Activated naive CD8-positive, alpha-beta T cell treated with anti-CD3 and anti-CD28 coated beads for 36 hours (primary cell): ENCODE measurements at places on chromosomes 6 and 20. TPM values are rescaled to one million over a fixed set of nuclear protein-coding genes. Genes with fewer than 3 reads are reported as not detected.
A peak's percentile ranks its signal among the peaks of the same experiment; 100 is the strongest.

ZNF831 gene
- 6.9 TPM for total RNA-seq

UBD gene
- total RNA-seq, result 2.6 TPM

EYA2 gene
- not detected for total RNA-seq

LY6G6C gene
- total RNA-seq, result not detected

SLC22A16 gene
- not detected for total RNA-seq

ERVFRD-1 gene
- not detected for total RNA-seq

RNF182 gene
- not detected for total RNA-seq

PARD6B gene
- total RNA-seq, result 3.9 TPM

C6orf132 gene
- total RNA-seq, result 0.18 TPM

COL9A3 gene
- 0.35 TPM for total RNA-seq

GRCh38 chr6:144469144-144469575 lies 184.0 kb downstream of the UTRN start:
- no peak for DNase-seq
- peaks cover 21% of the 10 kb centered on the region for H3K36me3 ChIP-seq
- H3K27ac ChIP-seq, result peak overlapping the region; percentile 79
- no peaks in the 10 kb centered on the region for H3K27me3 ChIP-seq

- no peak for DNase-seq
- H3K27me3 ChIP-seq, result no peaks in the 10 kb centered on the region
- H3K27ac ChIP-seq, result peak overlapping the region; percentile 8
- peaks cover 9% of the 10 kb centered on the region for H3K4me1 ChIP-seq
- H3K36me3 ChIP-seq, result no peaks in the 10 kb centered on the region
These were observed 67.1 kb upstream of the ADGRF4 start for GRCh38 chr6:47631269-47631772.

GRCh38 chr6:112207776-112208175 lies 46.6 kb downstream of the LAMA4 start:
- no peak overlapping the region for H3K4me3 ChIP-seq
- DNase-seq, result no peak
- H3K27ac ChIP-seq, result no peak overlapping the region
- no peaks in the 10 kb centered on the region for H3K4me1 ChIP-seq

GRCh38 chr6:16238057-16238962 lies at the start of gene GMPR:
TSS of gene GMPR (plus strand) at chr6:16238587. CDS start at chr6:16238694, 107 bp downstream.
- peaks cover 25% of the 10 kb centered on the region for H3K4me1 ChIP-seq
- DNase-seq, result peak; percentile 81
- peak within 1 kb of the TSS; percentile 28 for H3K27ac ChIP-seq
- peak within 1 kb of the TSS; percentile 84 for H3K4me3 ChIP-seq

- no peak overlapping the region for H3K27ac ChIP-seq
- H3K4me3 ChIP-seq, result no peak overlapping the region
- H3K36me3 ChIP-seq, result peaks cover 38% of the 10 kb centered on the region
- H3K27me3 ChIP-seq, result no peaks in the 10 kb centered on the region
- no peak for DNase-seq
These were observed 79.2 kb downstream of the PRND start for GRCh38 chr20:4800676-4801449.

- H3K36me3 ChIP-seq, result peaks cover 4% of the 10 kb centered on the region
- no peak for DNase-seq
- H3K4me1 ChIP-seq, result no peaks in the 10 kb centered on the region
- no peak overlapping the region for H3K4me3 ChIP-seq
- H3K27me3 ChIP-seq, result peaks cover 6% of the 10 kb centered on the region
These were observed 303.1 kb upstream of the CDYL start for GRCh38 chr6:4472969-4473642.

- peak within 1 kb of the TSS; percentile 98 for H3K27ac ChIP-seq
- DNase-seq, result peak; percentile 76
- peaks cover 45% of the 10 kb centered on the region for H3K36me3 ChIP-seq
These were observed at the start of gene IRF4 for GRCh38 chr6:391559-392440. TSS of gene IRF4 (plus strand) at chr6:391752. CDS start at chr6:393153, 1,401 bp downstream.

GRCh38 chr20:45545754-45546453 lies 1.3 kb downstream of the EPPIN start:
- no peak overlapping the region for H3K4me3 ChIP-seq
- H3K27me3 ChIP-seq, result peaks cover 32% of the 10 kb centered on the region
- DNase-seq, result no peak
- H3K27ac ChIP-seq, result no peak overlapping the region

DNA sequence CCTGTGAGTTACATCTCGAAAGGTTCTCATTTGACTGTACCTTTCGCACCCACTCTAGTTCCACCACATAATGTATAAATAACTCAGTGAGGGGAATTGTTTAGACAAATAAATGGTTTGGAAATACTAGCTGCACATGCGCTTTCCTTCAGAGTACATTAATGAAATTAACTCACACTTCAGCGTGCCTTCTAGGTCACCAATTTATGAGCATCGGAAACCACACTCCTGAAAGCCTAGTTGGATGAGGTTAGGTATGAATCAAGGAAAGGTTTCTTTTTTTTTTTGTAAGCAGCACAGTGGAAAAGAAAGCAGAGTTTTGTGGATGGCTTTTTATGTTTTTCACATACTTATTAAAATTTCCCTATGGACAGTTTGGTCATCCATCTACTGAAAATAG lies 247.8 kb upstream of the TCF21 start:
- H3K36me3 ChIP-seq, result no peaks in the 10 kb centered on the region
- no peaks in the 10 kb centered on the region for H3K4me1 ChIP-seq
- DNase-seq, result no peak
- H3K27ac ChIP-seq, result no peak overlapping the region
- peaks cover 4% of the 10 kb centered on the region for H3K27me3 ChIP-seq

DNA sequence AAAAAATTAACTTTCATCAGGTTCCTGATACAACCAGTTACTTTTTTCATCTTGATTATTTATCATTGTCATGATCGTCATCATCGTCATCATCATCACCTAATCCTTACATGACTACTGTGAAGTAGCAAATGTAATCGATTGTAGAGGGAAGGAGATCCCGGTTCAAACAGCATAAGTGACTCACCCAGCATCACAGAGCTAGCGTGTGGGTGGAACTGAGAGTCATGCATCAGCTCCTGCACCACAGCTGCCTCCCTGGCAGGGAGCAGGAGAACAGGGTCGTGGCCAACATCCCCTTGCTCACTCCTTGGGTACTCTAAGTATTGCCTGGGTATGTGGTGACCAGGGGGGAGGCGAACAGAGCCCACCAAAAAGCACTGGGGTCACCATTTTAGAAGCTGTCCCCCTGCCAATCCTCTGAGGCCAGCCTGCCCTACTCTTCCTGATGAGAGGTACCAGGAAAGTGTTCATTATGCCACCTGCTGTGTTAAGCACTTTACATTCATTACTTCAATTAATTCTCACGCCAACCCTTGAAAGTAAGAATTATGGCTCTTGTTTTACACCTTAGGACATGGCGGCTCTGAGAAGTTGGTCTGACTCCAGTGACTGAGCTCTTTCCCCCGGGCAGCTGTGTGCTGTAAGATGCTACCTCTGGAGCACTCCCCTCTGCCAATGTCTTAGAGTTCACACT lies 425.2 kb downstream of the CD83 start:
- DNase-seq, result peak; percentile 76
- H3K4me1 ChIP-seq, result peaks cover 27% of the 10 kb centered on the region
- H3K27ac ChIP-seq, result peak overlapping the region; percentile 59
- no peaks in the 10 kb centered on the region for H3K36me3 ChIP-seq
- no peaks in the 10 kb centered on the region for H3K27me3 ChIP-seq
- no peak overlapping the region for H3K4me3 ChIP-seq

DNA sequence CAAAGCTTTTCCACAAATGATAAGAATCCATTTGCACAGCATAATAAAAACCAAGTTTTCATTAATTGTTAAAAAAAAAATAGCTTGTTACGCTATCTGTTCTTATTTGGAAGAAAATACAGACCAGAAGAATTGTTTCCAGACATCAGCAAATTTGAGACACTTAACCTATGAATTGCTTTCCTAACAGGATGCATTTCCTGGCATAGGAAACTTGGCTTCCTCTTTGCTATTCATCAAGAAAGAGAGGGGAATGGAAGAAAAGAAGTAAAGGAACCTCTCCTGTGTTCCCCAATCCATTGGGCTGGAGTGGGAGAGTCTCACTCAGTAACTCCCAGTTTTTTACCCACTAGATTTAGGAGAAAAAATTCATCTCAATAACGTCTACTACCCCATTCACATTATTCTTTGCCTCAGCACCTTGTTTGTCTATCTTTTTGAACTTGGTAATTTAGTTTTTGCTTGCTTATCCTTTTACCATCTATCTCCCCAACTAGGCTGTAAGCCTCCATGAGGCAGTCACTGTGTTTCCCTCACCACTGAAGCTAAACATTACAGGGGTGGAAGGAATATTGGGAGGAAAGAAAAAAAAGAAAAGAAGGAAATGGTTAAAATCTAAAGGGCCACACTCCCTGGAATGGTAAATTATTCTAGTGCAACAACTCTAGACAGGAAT lies 150.3 kb downstream of the COL21A1 start:
- no peak overlapping the region for H3K27ac ChIP-seq
- H3K27me3 ChIP-seq, result no peaks in the 10 kb centered on the region
- DNase-seq, result no peak
- H3K36me3 ChIP-seq, result no peaks in the 10 kb centered on the region
- H3K4me3 ChIP-seq, result no peak overlapping the region

GRCh38 chr6:148974351-148974750 lies 227.5 kb downstream of the UST start:
- no peaks in the 10 kb centered on the region for H3K4me1 ChIP-seq
- H3K27me3 ChIP-seq, result peaks cover 19% of the 10 kb centered on the region
- no peaks in the 10 kb centered on the region for H3K36me3 ChIP-seq
- H3K27ac ChIP-seq, result no peak overlapping the region
- no peak overlapping the region for H3K4me3 ChIP-seq

DNA sequence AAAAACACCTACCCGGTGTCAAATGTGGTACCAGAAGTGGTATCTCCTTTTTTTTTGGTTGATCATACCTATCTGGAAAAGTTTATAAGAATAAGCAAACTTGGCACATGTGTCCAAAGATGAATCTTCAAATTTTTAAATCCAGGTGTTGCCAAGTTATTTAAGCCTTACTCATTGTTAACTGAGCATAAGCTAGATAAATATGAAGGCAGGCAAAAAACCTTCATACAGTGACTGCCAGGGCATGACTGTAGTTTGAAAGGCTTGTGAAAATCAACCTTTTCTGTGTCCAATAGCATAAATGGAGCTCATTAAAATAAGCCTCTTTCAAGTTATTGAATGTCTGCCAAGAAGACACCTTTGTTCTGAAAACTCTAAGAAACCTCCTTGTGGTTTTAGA lies 699.2 kb downstream of the DOK5 start:
- no peaks in the 10 kb centered on the region for H3K27me3 ChIP-seq
- no peak for DNase-seq
- no peak overlapping the region for H3K4me3 ChIP-seq
- no peaks in the 10 kb centered on the region for H3K36me3 ChIP-seq
- no peaks in the 10 kb centered on the region for H3K4me1 ChIP-seq

DNA sequence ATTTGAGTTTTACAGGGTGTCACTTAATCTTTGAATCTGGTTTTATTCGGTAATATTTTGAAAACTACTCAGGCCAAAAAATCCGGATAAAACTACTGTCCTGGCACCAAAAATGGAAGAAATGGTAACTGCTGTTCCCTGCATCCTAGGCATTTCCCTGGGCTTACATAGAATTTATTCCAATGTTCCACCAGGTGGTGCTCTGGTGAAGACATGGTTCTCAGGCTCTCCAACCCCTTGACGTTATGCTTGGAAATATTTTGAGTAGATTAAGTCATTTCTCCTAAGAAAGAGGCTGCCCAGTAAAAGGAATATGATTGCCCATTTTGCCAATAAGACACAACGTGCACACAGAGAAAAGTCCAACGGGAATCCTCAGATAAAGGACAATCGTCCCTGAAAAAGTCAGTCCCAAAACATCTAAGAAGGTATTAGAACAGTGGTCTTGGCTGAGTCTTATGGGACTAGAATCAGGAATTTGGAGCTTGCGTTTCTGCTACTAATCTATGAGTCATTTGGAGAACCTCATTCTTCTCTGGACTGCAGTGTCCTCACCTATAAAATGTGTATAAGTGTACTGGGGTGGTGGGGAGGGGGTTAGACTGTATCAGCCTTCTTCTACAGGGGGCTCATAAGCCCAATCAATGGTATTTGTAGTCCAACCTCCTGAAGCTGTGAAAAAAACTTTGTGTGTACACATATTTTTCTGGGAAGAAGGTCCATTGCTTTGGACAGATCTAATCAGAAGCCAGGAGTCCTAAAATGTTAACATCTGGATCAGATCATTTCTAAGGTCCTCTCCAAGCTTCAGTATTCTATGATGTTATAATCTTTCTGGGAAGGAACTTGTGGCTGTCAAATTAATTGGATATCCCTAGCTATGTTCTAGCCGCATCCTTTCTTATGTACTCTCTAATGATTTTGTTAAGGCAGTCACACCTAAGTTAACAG lies 131.0 kb upstream of the BMP2 start:
- no peak for DNase-seq
- no peaks in the 10 kb centered on the region for H3K27me3 ChIP-seq
- no peak overlapping the region for H3K27ac ChIP-seq
- no peaks in the 10 kb centered on the region for H3K36me3 ChIP-seq
- H3K4me1 ChIP-seq, result no peaks in the 10 kb centered on the region
- no peak overlapping the region for H3K4me3 ChIP-seq

GRCh38 chr6:134503585-134504281 lies 185.8 kb upstream of the SGK1 start:
- no peak for DNase-seq
- no peak overlapping the region for H3K27ac ChIP-seq
- H3K4me1 ChIP-seq, result peaks cover 3% of the 10 kb centered on the region
- no peaks in the 10 kb centered on the region for H3K27me3 ChIP-seq

DNA sequence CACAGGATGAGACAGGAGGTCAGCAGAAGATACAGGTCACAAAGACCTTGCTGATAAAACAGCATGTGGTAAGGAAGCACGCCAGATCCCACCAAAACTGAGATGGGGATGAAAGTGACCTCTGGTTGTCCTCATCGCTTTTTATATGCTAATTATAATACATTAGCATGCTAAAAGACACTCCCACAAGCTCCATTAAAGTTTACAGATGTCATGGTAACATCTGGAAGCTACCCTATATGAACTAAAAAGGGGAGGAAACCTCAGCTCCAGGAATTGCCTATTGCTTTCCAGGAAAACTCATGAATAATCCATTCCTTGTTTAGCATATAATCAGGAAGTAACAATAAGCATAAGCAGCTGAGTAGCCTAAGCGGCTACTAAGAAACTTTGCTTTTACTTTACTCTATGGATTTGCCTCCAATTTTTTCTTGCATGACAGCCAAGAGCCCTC lies 8.4 kb upstream of the RIN2 start:
- no peaks in the 10 kb centered on the region for H3K36me3 ChIP-seq
- no peaks in the 10 kb centered on the region for H3K4me1 ChIP-seq
- H3K4me3 ChIP-seq, result no peak overlapping the region
- no peak for DNase-seq

DNA sequence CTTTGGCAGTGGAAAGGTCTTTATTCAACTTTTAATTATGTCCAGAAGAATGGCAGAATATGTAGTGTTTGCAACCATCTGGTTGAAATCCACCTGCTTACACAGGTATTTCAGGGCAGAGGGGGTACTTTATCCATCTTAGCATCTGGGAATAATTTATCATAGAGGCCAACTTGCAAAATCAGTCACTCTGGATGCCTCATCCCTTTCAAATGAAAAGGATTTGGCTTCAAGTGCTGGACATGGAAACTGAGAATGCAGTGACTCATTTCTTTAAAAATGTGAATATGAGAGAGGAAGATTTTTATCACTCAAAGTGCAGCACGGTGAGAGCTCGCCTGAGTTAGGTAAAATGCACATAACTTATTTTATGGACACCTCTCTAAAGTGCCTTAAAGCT lies 758.3 kb downstream of the KIF16B start:
- H3K4me3 ChIP-seq, result no peak overlapping the region
- DNase-seq, result no peak
- H3K27ac ChIP-seq, result no peak overlapping the region
- H3K27me3 ChIP-seq, result no peaks in the 10 kb centered on the region
- no peaks in the 10 kb centered on the region for H3K36me3 ChIP-seq

GRCh38 chr6:105384004-105384403 lies 18.9 kb downstream of the PREP start:
- peaks cover 11% of the 10 kb centered on the region for H3K36me3 ChIP-seq
- DNase-seq, result no peak
